ENCODE measurements at places on chromosomes 5 and 9.

- DNase-seq, result peak; percentile 3
Measured at GRCh38 chr5:174998131-174998730, 273.8 kb downstream of the MSX2 start.

- DNase-seq, result no peak
Measured at GRCh38 chr5:113748403-113748802, 234.9 kb downstream of the YTHDC2 start.

DNA sequence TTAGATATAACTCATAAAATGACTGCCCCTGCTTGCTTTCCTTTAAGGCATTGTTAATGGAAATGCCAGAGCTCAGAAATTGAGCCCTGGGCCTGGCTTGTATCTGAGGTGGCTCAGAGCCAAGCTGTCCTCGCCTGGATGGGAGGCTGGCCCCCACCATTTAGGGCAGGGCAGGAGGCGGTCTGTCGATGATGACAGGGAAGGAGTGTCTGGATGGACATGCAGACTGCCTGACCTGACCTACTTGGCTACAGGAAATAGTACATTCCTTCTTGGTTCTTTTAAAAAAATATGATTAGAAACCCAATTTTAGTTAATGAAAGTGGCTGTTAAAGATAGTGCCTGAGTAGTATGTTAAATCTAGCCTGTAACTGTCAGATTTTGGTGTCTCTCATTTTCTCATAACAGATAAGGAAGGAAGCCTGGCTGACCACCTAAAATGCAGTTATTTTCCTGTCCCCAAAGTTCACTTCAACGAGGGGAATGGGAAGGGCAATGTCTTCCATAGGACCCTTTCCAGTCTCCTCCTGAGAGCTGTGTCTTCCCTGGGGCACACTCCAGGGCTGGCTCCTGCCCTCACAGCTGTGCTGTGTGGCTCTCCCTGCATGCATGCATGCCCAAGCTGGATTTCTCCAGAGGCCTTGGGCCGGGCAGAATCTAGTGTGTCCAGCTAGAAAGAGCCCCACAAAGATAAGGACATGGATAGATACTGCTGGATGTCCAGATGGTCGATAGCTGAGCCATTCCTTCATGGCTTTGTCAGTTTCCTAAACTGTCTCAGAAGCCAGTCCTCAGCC, 42.3 kb downstream of the MACROH2A1 start:
- no peak for DNase-seq

DNA sequence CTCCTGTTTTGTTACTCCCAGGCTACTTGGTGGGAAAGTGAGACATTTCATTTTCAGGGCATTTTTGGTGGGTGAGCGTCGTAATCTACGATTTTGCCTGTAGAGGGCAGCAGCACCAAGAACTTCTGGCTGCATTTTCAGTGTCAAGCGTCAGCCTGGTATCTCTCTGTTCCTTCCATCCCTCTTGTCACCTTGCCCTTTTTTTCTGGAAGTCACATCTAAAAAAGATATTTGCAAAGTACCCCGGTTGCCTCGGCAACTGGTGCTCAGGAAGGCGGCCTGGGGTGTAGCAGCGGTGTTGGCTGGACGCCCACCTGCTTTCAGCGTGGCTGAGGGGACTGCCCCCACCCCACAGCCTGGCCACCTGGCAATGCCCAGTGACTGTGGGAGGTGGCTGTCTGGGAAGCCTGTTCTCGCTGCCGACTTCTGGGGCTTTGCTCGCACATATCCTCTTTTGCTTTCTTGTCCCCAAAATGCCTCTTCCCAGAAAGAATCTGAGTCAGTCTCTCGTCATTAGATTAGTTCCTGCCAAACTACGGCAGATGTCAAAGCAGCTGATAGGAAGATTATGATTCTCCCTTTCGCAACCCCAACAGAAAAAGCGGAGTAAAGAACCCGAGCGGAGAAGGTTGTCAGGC, 84.5 kb downstream of the ACER2 start:
- no peak for DNase-seq

GRCh38 chr5:154767576-154767975, 12.4 kb downstream of the LARP1 start:
- DNase-seq, result no peak

- DNase-seq, result no peak
Measured at GRCh38 chr5:143781993-143782520, 29.9 kb upstream of the HMHB1 start.

- DNase-seq, result no peak
Measured at GRCh38 chr9:93306579-93307091, 122.7 kb downstream of the WNK2 start.

- DNase-seq, result no peak
Measured at GRCh38 chr5:181054138-181054537, 14.1 kb downstream of the BTNL9 start.

GRCh38 chr9:23342291-23342690, 483.7 kb downstream of the ELAVL2 start:
- no peak for DNase-seq

DNA sequence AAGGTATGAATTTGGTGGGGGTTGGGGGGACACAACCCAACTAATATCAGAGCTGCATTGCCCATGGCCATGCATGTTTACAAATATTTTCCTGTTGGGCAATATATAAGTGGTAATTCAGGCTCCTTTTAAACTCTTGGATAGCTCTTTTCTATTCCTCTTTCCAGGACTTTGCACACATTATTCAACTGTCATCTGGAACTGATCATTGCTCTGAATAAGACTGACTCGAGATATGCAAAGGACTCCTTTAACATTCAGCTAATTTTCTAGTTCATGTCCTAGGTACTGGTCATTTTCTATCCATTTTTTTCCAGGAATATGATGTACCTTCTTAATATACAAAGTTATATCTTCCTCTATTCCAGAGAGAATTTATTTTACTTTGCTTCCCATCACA, 89.5 kb upstream of the STK32A start:
- no peak for DNase-seq

DNA sequence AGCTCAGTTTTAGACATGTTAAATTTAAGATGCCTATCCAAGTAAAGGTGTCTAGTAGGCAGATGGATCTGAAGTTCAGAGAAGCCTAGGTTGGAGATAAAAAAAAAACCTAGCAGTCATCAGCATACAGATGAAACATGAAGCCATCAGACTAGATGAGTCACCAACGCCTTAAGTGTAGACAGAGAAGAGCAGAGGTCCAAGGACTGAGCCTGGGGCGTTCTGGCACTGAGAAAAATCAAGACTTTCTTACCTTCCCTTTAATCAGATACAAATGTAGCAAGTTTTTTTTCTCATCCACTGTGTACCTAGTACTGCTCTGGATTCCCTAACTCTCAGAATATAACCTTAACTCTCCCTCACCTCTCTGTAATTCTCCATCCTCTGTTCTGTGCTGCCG, 97.3 kb downstream of the SIL1 start:
- no peak for DNase-seq

DNA sequence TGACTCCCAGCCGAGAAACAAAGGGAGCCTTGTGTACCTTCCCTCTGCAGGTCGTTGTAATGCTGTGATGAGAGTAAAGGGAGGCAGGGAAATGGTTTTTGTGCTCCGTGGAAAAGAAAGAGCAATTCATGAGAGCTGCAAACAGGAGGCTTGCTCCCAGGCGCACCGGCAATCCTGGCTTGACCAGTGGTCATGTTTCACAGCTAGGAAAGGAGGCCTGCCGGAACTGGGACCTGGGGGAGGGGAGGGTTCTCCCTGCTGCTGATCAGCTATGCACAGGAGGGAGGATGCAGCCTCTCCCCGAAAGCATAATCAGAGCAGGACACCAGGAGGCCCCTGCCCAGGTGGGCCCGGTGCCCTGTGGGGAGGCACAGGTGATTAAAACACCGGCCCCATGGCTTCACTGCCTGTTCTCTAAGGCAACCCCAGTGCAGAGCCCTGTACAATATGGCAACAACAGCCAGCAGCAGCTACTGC, 131.3 kb downstream of the ZDHHC21 start:
- no peak for DNase-seq

DNA sequence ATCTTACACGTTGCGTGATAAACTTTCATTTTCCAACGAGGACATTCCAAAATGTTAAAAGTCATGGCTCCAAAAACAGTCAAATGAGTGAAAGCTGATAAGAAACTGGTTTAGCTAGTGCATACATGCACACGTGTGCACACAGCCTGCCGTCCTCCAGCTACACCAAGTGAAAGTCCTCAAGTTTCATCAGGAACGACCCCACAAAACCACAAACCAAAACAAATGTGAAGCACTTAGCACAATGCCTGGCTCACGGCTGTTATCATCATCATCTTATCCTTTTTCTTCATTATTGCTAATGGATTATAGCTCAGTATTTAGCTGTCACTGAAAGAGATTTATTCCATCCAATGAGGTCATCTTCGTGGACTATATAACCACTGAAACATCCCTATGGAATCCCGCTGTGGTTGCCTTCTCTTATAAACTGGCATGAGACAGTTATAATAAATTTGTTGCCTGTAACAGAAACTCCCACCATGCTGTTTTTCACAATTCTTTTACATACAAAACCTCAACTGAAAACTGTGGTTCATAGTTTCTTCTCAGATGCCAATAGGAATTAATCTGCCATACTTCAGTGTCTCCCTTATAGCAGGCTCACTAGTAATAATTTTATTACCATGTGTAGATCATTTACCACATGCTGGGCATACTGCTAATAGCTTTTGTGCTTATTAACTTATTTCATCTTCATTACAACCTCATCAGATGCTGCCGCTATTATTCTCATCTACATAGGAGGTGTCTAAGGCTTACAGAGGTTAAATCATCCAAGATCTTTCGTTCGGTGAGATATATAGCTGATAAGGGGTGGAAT, 56.1 kb downstream of the SAXO1 start:
- no peak for DNase-seq

DNA sequence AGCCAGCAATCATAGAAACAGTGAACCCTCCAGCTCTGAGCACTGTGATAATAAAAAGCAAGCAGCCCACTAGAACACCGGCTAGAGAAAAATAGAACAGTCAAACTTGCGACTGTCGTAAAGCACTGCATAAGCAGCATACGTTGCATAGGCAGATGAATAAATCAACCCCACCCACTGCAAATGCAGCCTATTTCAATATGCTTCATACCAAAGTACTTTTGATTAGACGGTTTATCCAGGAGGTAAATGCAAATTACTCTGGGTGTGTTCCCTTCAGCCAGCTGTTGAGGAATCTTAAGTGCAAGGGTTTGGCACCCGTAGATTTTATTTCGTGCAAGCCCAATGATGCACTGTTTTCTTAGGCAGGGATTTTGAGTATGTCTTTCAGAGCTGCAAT, 32.1 kb upstream of the ANKRD18A start:
- no peak for DNase-seq

GRCh38 chr9:68629042-68629441, 76.0 kb upstream of the PIP5K1B start:
- no peak for DNase-seq

DNA sequence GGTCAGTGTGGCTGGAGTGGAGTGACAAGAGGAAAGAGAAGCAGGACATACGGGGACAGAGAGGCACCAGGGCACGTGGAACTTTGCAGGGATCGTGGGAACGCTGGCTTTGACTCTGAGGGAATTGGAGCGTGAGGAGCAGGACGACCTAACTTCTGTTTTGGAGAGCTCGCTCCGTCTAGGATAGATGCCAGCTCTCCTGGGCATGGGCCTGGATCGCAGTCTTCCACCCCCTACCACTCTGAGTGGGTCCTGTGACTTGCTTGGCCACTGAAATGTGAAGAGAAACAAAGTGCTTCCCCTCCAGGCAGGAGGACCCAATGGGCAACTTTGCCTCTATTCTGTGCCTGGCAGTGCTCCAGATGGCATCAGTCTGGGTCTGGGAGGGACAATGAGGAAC, 8.7 kb upstream of the SH3PXD2B start:
- no peak for DNase-seq

GRCh38 chr9:20664501-20664900, 19.6 kb upstream of the FOCAD start:
- DNase-seq, result no peak

DNA sequence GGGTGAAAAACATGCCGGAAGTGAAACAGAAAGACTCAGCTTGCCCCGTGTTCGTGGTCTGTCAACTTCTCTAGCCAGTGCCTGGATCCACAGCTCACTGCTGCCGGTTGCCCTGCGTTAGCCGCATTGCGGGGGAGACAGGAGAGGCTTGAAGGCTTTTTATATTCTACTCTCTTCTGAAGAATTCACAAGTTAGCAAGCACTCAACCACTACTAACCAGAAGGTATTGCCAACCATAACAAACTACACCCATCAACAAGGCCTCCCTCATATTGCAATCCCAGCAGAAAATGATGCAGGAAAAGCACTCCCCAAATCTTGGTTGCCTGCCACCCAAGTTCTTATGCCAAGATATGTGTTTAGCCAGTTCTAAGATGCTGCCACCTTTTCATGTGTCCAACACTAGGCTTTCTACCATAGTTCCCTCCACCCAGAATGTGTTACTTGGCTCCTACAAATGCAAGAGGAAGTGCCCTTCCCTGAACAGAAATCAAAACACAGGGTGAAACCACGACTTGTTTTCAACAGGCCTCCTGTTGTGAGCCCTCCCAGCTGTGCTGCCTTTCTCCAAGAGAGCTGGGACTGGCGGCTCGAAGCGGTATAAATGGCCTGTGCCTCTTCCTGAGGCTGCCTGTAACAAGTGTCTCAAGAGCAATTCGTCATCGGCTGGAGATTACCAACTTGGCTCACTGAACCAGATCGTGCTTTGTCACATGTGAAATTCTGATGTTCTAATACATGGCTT, 129.0 kb downstream of the SNX18 start:
- DNase-seq, result peak; percentile 78
